Regular cardiac myocyte (primary cell): ENCODE measurements at places on chromosomes 7 and 10. TPM values are rescaled to one million over a fixed set of nuclear protein-coding genes. Genes with fewer than 3 reads are reported as not detected.

Gene VAX1
- not detected in 2 replicates for total RNA-seq

Gene XPNPEP1
- total RNA-seq, result 124 and 135 TPM in 2 replicates

Gene AKR1C4
- not detected in 2 replicates for total RNA-seq

Gene ADO
- total RNA-seq, result 19.4 and 25.9 TPM in 2 replicates

Gene PCDH15
- not detected in 2 replicates for total RNA-seq

Gene NEBL
- 0.19 and 1.1 TPM in 2 replicates for total RNA-seq

Gene SPDYE16
- total RNA-seq, result 0.56 TPM in 1 of 2 replicates, not detected in the other

Gene PRR15
- total RNA-seq, result 3.7 and 4.4 TPM in 2 replicates

Gene NKX2-3
- total RNA-seq, result not detected in 2 replicates
